ENCODE measurements at places on chromosomes 5 and 9. TPM values are rescaled to one million over a fixed set of nuclear protein-coding genes. Genes with fewer than 3 reads are reported as not detected.

The MCC gene
- total RNA-seq, result 46.1 TPM

DNA sequence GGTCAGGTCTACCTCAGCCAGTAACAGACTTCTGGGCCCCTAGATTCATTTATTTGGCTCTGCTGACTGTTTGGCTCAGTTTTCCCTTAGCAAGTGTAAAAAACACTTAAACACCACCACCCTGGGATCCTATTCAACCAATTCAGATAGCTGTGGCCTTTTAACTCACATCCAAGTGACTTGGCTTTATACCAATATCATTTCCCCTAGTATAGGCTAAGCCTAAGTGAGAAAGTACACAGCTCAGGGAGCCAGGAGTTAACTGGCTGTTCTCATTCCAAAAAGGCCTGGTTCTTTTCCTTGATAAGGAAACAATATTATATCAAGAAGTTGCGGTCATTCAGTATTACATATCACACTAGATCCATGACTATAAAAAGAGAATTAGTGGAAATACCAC, 163.5 kb downstream of the ARL15 start:
- DNase-seq, result no peak
- H3K27ac ChIP-seq, result no peak overlapping the region
- H3K27me3 ChIP-seq, result no peaks in the 10 kb centered on the region
- no peak overlapping the region for H3K4me3 ChIP-seq
- H3K4me1 ChIP-seq, result peaks cover 24% of the 10 kb centered on the region
- H3K36me3 ChIP-seq, result no peaks in the 10 kb centered on the region

- H3K4me3 ChIP-seq, result no peak overlapping the region
- no peaks in the 10 kb centered on the region for H3K36me3 ChIP-seq
- H3K4me1 ChIP-seq, result peaks cover 8% of the 10 kb centered on the region
- DNase-seq, result no peak
Observed at GRCh38 chr5:109748546-109748945, 58.8 kb downstream of the MAN2A1 start.

GRCh38 chr5:96817506-96817905, 9.8 kb upstream of the ERAP1 start:
- H3K27ac ChIP-seq, result no peak overlapping the region
- no peaks in the 10 kb centered on the region for H3K27me3 ChIP-seq
- DNase-seq, result no peak
- no peak overlapping the region for H3K4me3 ChIP-seq
- H3K4me1 ChIP-seq, result no peaks in the 10 kb centered on the region

DNA sequence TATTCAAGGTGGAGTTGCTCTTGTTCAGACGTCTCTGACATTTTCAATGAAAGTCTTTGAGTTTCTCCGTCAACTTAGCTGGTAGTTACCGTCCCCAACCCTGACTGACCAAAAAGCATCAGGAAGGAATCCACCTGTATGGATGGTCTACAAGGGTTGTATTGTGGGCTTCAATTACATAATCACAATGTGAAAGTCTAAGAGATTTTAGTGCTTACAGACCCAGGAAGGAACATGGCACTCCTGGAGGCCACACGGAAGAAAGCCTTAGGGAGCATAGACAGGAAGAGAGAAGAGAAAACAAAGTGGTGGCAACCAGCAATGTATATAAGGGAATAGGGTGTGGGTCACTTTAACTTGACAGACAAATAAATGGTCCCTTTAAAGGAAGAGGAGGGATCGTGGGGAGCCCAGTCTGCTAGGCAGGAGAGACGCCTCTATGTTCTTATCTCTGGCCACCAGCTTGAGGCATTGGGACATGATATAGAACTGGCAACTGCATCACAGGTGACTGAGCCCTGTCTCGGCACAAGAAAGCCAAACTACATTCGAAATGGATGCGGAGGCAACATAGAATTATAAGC, 80.4 kb downstream of the ALDH7A1 start:
- H3K27ac ChIP-seq, result no peak overlapping the region
- no peak overlapping the region for H3K4me3 ChIP-seq
- no peak for DNase-seq
- H3K4me1 ChIP-seq, result peaks cover 9% of the 10 kb centered on the region
- H3K27me3 ChIP-seq, result peaks cover 4% of the 10 kb centered on the region

The GABRA1 gene
- not detected for total RNA-seq

Measured in glutamatergic neuron (in vitro differentiated cells).